ENCODE measurements at places on chromosomes 7 and 10.

- DNase-seq, result peak; percentile 29
These were observed 68.8 kb downstream of the OSBPL3 start for GRCh38 chr7:24911213-24911603.

DNA sequence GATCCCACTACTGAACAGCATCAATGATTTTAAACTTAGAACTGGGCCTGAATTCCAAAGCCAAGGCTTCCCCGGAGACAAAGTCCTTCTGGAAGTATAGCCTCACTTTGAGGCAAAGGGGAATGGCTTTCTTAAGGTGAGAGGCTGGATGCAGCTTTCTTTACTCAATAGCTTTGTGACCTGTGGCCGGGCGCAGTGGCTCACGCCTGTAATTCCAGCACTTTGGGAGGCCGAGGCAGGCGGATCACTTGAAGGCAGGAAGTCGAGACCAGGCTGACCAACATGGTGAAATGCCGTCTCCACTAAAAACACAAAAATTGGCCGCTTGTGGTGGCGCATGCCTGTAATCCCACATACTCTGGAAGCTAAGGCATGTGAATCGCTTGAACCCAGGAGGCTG lies 3.2 kb upstream of the FGFR2 start:
- DNase-seq, result no peak

- no peak for DNase-seq
These were observed 29.1 kb upstream of the NRBF2 start for GRCh38 chr10:63103971-63104409.

DNA sequence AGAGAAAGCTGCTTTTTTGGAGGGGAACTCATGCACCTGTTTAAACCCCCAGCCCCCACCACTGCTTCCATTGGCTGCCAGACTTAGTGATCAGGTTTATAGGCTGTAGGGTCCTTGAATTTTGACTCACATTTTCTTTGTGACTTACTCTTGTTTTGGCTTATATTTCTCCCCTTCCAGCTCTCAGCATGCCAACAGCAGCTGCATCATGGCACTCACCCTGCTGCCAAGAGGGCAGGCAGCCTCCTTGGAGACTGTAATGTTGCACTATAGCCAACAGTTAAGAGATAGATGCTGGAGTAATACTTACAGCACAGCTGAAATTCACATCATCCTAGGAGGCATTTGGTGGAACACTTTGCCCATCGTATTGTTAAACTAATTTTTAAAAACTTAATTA lies 98.0 kb upstream of the GLCCI1 start:
- DNase-seq, result no peak

DNA sequence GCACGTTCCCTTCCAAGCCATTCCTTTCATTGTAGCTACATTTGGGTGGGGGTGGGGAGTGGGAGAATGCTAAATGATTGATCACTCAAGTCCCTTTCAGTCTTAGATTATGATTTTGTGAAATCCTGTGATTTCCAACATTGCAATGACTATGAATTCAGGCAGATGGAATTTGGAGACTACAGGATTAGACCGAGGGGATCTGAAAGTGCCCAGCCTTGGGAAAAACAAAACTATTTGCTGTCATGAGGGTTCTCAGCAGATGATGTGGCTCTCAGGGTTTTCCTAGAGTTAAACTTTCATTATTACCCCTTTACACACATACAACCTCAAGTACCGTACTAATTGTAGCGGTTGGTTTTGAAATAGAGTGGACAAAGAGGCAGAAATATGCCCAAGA lies 4.7 kb downstream of the MACROH2A2 start:
- DNase-seq, result no peak

- no peak for DNase-seq
These were observed 7.7 kb downstream of the SH2D4B start for GRCh38 chr10:80545258-80545881.

DNA sequence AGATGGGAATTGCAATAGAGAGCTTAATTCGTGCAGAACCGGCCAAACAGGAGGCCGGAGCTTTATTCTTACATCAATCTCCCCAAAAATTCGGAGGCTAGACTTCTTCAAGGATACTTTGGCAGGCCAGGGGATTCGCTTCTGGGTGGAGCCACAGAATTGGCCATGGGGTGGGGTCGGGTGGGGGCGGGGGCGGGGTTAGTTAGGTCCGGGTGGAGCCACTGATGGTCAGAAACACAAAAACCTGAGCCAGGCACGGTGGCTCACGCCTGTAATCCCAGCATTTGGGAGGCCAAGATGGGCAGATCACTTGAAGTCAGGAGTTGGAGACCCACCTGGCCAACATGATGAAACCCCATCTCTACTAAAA lies 87.5 kb downstream of the SEPTIN14 start:
- no peak for DNase-seq

- no peak for DNase-seq
These were observed 142.3 kb downstream of the PRPF18 start for GRCh38 chr10:13728898-13729535.

GRCh38 chr10:51030480-51030879 lies 43.8 kb upstream of the PRKG1 start:
- DNase-seq, result no peak

- no peak for DNase-seq
These were observed 22.0 kb downstream of the UPF2 start for GRCh38 chr10:12020574-12020973.

DNA sequence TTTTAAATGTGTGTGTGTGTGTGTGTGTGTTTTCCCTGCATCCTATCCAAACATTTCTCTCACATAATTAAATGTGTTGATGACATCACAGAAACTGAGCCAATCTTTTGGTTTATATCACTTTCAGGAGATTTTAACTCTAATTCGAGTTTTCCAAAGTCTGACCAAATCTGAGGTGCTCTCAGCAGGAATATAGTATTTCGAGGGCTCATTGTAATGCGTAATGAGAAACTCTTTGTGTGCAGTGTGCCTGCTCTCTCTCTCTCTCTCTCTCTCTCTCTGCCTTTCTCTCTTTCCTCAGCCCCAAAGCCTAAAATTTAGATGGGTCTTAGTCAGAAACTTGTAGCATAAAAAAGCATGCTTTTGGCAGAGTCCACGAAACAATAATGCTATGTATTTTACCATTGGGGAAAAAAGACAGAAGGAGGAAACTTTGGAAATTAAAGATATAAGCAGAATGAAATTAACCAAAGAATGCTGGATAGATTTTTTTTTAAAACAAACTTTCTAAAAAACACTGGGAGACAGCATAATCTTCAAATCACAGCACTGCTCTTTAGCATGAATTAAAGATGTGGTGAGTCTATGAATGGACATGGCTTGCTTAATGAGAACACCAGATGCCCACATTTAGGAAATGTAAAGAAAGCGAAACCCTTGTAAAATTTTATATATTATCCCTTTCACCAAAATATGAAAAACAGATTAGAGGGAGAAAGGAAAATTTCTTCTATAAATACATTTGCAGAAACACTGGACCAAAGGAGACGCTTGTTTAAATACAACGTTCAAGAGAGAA lies 206.8 kb upstream of the HABP2 start:
- no peak for DNase-seq

- DNase-seq, result no peak
These were observed 108.9 kb downstream of the UPF2 start for GRCh38 chr10:11933577-11934223.

Data from NCI-H1417 (cell line).